ENCODE measurements at places on chromosomes 7 and 10. TPM values are rescaled to one million over a fixed set of nuclear protein-coding genes. Genes with fewer than 3 reads are reported as not detected.

GRCh38 chr10:78849115-78849514 is 219.7 kb upstream of the ZMIZ1 start:
- DNase-seq = no peak

DNA sequence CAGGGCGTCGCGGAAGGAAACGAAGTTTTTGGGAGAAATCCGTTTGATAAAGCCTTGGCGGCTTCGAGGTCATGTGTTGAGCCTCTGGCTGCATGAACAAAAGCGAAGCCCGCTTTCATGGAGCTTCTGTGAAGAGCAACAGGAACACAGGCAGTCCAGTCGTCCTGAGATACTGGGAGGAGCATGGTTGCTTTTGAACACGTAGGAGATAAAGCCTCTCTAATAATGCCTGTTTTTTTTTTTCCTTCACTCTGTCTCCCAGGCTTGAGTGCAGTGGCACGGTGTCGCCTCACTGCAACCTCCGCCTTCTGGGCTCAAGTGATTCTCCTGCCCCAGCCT is 473 bp upstream of the ZNF32 start:
- DNase-seq = no peak

DNA sequence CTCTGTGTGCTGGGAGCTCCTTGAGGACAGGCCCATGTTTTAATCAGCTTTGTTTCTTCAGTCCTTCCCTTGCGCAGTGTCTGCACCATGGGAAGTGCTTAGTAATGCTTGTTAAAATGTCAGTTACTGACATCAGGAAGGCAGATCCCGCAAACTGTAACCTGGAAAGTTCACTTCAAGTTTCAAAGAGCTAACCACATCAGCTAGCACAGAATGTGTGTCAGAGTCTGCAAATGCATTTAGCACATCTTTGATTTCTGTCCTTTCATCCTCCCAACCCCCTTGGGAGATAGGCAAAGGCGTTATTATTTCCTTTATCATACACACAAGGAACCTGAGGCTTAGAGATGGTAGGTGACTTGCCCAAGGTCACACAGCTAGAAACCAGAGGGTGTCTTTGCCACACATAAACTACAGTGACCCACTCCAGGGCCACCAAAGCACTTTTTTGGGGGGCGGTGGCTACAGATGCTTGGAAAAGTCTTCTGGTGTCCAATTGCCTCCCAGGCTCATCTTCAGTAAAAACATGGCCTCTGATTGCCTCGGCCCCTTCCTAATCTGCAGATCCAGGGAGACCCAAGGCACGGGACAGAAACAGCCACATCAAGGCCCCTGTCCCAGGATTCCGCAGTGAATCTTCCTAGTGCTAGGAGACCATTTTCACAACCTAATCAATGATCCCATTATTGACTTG is 116.2 kb upstream of the GPR26 start:
- no peak for DNase-seq

GRCh38 chr7:41640487-41640886 is 62.4 kb downstream of the INHBA start:
- no peak for DNase-seq

DNA sequence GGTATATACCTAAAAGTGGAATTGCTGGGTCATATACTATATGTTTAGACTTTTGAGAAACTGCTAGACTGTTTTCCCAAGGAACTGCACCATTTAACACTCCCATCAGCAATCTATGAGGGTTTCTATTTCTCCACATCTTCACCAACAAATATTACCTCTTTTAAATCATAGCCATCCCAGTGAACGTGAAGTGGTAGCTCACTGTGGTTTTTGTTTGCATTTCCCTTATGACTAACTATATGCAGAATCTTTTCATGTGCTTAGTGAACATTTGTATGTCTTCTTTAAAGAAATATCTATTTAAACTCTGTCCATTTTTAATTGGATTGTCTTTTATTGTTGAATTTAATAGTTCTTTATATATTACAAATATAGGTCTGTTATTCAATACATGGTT is 115.8 kb upstream of the SEC61G start:
- DNase-seq = no peak

GRCh38 chr10:73916761-73917470 is 6.0 kb downstream of the PLAU start:
- DNase-seq = no peak

GRCh38 chr10:128365156-128365725 is 239.0 kb upstream of the MKI67 start:
- no peak for DNase-seq

The CHRM2 gene
- total RNA-seq = 76.2 TPM

The CLRN3 gene
- total RNA-seq = not detected

The LSM8 gene
- 16.6 TPM for total RNA-seq

The GAD2 gene
- total RNA-seq = not detected

The PON1 gene
- not detected for total RNA-seq

DNA sequence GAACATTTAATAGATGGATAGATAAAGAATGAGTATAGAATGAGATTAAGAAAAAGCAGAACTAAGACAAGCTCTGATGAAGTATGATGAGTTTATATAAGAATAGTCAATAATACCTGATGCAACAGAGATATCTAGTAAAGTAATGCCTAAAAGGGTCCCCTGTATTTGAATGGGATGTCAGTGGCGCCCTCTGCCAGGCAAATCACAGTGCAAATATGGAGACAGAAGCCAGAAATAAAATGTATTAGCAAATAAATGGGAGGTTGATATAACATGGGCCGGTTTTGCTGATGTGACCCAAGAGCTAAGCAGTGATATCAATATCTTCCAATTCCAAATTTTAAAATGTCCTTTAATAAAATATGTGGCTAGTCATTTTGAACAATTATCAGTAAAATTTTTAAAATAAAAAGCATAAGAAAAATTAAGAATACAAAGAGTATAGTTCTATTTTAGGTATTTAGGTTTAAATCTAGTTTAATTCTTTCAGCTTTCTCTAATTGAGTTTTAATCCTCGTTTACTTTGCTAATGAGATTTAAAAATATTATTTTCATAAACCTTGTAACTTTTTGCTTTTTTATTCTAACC is 62.6 kb downstream of the ADK start:
- DNase-seq = no peak

The MRLN gene
- not detected for total RNA-seq
